WERI-Rb-1 (cell line): ENCODE measurements at places on chromosomes 6 and 20.
A peak's percentile ranks its signal among the peaks of the same experiment; 100 is the strongest.

- no peak for DNase-seq
Measured at GRCh38 chr6:92339936-92340640, 1079.3 kb downstream of the EPHA7 start.

- no peak for DNase-seq
Measured at GRCh38 chr6:34656378-34657036, 40.1 kb downstream of the ILRUN start.

- DNase-seq = no peak
Measured at GRCh38 chr6:166644681-166645080, 17.6 kb upstream of the RPS6KA2 start.

- no peak for DNase-seq
Measured at GRCh38 chr6:96522465-96523009, 931 bp downstream of the UFL1 start.

GRCh38 chr20:59010995-59011873 lies 4.2 kb upstream of the CTSZ start:
- DNase-seq = no peak

DNA sequence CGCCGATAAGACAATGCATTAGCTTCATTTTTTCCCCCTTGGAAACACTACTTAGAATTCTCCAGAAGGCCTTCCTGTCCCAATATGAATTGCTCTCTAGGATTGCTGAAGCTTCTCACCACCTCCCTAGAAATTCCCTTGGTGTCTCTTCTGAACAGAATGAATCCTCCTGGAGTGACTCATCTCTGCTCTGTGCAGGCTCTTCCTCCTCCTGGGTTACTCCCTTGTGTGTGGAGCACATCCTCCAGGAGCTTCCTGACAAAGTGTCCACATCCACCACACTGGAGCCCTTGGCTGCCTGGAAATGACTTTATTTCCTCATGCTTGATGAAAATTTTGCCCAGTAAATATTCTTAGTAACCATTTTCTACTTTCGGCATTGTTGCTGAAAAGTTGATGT lies 54.4 kb downstream of the DTNBP1 start:
- DNase-seq = no peak

DNA sequence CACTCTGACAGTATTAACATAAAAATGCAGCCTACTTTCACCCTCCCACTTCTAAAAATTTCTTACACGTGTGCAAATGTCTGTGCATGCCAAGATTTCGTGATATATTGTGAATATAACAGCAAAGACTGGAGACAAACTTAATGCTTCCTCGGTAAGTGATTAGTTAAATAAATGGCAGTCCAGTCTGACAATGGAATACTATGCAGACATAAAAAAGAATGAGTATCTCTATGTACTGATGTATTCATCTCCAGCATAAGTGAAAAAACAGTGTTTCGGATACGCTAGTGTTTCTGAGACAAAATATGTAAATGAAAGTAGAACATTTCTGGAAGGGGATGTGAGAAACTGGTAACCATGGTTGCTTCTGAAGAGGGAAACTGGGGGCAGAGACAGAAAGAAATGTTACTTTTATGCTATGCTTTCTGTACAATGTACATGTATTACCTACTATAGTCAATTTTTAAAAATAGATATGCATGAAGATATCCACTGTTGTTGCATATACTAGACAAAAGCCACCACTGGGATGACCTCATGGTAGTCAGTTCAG lies 7.0 kb downstream of the SLC22A23 start:
- DNase-seq = no peak

- DNase-seq = no peak
Measured at GRCh38 chr20:60269573-60270162, 311.4 kb downstream of the CDH26 start.

DNA sequence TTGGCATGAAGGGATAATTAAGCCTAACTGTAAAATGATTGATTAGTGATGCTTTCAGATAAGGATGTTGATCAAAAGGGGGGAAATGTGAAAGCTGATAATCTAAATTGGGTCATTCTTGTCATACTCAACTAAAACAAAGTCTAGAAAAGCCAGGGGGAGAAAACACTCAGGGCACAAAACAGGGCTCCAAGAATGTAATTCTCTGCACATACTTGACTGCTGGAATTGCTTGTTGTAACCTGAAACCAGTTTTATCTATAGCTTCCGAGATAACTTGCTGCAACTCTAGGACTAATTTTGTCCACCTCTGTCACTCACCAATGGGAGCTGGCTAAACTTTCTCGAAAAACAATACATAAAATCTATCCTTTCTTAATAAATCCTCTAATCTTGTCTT lies 310.3 kb downstream of the CLVS2 start:
- DNase-seq = no peak

GRCh38 chr20:32496811-32497533 lies 88.2 kb downstream of the NOL4L start:
- DNase-seq = no peak

DNA sequence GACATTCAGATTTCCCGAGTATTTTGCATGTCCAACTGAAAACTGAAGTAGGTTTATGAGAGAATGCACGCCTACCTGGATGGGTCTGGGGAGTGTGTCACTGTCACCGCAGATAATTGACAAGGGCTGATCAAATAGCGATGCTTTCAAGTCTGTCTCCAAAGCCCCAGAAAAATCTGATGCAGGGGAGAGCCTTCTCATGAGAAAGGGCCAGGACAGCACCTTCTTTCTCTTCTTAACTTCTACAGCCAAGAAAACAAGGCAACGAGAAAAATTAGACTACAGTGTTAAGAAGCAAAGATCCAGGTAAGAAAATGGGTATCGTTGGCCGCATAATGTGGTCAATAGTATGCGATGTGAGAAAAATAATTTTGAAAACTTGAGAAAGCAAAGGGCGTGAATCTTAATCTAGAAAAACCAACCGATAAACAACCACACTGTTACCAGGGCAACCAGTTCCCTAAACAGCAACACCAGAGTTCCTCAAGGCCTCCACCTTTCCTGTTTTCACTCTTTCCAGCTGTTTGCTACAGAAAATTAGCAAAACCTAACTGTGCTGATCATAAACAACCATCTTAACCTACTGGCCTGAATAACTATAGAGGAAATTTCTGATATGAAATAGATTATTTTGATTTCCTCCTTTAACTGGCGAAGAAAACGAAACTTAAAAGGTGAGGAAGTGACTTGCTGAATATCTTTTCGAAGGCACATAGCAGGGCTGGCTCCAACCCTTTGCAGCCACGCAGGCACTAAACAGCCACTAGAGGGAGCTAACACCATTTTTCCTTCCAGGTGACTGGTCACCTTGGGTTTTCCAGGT lies 2.6 kb downstream of the TAGAP start:
- DNase-seq = peak; percentile 70

DNA sequence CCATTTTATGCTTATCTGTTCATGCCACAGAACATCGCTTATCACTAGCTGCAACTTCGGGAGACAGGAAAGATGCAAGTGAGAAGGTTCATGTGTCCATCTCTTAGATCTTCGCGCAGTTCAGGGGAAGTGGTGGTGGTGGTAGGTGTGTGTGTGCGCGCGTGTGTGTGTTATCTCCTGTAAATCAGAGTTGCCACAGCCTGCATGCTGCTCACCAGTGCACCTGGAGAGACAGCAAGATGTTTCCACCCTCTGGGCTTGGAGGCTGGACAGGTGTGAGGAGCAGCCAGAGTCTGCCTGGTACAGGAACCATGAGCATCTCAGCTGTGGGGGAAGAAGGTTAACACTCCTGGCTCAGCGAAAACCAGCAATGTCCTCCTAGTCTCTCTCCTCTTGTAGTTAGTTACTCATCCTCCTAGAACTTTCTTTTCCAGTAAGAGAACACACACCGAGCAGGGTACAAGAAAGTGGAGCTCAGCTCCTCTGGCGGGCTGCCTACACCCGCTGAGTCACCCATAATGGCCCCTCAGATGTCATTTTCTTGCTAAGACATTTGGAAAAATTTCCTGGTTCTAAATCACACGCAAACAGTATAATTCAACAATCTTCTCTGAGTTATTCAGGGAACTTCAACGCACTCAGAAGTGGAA lies 5.1 kb upstream of the TUBB1 start:
- no peak for DNase-seq

- DNase-seq = no peak
Measured at GRCh38 chr6:56144538-56145324, 102.6 kb downstream of the COL21A1 start.

- no peak for DNase-seq
Measured at GRCh38 chr20:60465993-60466686, 507.9 kb downstream of the CDH26 start.

DNA sequence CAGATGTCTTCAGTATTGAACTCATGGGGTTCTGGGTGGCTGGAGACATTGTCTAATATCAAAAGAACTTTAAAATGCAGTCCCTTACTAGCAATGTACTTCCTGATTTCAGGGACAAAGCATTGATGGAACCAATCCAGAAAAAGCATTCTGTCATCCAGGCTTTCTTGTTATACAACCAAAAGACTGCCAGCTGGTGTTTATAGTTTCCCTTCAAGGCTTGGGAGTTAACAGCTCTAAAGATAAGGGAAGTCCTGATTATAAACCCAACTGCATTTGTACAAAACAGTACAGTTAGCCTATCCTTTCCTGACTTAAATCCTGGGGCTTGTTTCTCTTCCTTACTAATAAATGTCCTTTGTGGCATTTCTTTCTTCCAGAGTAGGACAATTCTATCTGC lies 160.0 kb downstream of the COL21A1 start:
- no peak for DNase-seq

DNA sequence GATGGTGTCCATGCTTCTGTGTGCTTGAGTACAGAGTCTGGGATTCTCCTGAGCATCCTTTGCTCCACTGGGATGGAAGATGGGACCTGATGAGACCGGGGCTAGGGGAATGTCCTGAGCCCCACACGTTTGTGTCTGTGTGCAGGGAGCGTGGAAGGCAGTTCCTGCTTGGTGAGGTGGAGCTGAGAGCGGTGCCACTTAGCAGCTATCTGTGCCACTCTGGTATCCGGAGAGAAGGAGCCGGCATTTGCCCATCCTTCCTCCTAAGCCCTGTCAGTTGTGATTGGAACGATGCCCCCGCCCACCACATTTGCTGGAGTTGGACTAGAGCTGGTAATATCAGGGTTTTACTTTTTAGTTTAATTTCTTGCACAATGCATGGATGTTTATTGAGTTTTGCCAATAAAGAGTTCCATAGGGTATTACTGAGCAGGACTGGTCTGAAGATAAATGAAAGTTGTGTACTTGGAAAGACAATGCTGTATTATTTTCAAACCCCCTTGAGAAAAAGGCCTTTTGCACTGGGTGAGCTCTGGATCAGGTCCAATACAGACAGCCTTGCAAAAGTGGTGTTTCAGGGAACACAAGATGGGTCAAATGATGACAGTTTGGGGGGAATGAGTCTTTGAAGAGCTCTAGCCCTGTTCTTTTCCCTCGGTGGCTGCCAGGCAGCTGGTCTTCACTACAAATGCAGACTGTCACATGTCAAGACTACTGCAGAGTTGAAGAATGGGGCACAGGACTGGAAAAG lies 130.8 kb downstream of the SYCP2 start:
- DNase-seq = no peak

DNA sequence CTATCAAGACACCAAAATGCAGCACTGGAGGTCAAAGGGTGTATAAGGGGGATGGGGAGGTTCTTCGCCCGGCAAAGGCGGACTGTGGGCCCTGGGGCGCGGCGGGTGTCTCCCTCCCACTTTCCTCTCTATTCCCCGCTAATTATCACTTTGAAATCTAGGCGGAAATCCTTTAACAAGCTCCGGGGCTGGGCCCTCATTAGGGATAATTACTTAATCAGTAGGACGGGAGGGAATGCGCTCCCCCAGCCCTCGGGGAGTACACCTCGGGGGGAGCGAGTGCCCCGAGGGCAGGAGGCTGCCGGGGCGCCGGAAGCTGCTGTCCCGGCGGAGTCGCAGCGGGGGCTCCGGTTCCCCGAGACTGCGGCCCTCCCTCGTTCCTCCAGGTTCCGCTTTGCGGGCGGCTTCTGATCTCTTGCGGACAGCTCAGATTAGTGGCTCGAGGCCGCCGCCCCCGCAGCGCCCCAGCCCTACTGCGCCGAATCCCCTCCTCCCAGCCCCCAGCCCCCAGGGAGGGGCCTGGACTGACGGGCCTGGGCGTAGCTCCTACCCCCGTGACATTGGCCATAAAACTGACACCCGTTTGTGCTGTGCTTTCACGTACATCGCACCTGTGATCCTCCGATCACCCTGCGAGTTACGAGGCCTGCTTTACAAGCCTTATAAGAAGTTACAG lies 14.7 kb downstream of the MUCL3 start:
- peak; percentile 86 for DNase-seq

DNA sequence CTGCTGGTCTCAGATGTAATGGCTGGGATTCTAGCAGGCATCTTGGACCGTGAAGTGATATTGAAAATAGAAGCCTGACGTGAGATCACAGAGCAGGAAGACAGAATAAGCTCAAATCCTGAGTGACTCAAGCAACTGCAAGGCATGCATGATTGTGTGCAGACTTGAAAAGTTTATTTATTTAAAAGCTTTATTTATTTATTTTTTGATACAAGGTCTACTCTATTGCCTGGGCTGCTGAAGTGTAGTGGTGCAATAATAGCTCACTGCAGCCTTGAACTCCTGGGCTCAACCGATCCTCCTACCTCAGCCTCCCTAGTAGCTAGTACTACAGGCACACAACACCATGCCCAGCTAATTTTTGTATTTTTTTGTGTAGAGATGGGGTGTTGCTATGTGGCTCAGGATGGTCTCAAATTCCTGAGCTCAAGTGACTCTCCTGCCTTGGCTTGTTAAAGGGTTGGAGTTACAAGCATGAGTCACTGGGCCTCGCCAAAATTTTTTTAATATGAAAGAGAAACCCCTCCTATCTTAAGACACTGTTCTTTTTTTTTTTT lies 40.1 kb upstream of the RNF144B start:
- no peak for DNase-seq

- DNase-seq = no peak
Measured at GRCh38 chr6:99495466-99495865, 19.8 kb downstream of the USP45 start.

GRCh38 chr20:54654450-54654849 lies 179.1 kb downstream of the DOK5 start:
- DNase-seq = no peak

- DNase-seq = no peak
Measured at GRCh38 chr20:47970282-47970903, 185.1 kb upstream of the SULF2 start.
